Germinal center (tissue), 1 donor: ENCODE measurements at places on chromosomes 13 and 19.

DNA sequence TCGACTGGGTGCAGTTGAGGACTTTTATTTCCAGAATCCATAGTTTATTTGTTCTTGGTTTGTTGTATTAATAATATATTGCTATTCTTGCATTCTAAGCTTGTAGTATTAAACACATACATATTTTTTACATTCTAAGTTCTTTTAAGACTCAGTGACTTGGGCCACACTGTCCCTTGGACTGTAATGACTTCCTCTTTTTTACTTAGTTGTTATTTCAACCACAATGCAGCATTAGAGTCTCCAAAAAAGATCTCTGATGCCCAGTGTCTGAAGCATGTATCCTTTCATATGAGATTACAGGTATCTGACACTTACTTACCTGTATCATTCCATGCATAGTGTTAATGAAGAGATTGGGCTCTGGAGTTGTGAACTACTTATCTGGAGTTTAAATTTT lies 864.9 kb upstream of the PCDH20 start:
- DNase-seq: no peak

DNA sequence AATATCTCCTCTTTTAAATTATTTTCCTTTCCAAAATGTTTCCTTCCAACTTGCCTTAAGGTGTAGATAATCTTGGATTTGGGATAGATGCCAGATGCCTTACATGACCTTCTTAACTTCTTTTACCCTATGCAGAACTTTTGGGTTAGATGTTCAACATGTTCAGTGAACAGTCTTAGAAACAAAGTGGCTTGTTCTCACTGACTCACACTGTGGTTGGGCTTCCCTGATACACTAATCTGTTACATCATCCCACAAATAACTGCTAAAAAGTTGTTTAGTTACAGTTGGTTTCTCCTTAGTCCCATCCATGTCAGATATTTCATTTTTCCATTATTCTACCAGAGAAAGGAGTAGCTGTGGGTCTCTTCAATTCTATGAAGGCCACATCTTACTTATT lies 2638.2 kb downstream of the PCDH9 start:
- DNase-seq: no peak

DNA sequence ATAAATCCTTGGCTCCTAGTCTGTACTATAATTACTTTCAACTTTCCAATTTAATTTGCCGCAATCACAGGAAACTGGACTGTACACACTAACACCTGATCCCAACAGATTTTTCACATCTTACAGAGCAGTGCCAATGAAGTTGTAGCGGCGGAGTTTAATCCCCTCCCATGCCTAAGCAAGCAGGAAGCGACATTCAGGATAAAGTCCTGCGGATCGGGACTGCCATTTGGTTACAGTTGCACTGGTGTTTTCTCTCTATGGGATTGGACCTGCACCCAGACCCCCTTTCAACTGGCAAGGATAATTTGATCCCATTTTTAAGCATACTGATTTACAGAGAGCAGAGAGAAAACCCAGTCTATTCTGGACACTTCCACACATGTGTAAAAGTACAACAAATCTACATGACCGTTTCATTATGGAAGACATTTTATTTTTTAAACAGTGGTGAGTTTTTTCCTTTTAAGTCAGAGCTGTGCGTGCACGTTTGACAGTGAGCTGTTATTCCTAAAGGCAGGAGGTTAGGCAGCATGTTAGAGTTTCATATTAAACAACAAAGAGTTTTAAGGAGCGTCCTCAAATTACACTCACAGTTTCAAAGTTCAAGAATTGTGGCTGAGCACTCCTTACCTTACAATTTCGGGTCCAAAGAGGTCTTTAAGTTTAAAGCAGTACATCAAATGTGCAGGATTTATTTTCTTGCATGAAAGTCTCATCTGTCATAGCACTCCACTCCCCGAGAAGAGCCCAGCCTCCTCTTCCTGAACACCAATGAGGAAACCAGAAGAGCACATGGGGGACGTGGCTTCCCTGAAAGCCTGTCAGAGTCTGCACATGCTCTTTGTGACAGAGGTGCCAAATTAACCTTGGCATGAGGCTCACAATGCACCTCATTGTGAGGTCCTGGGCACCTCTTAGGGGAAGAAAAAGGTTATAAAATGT lies 141.6 kb upstream of the RFC3 start:
- DNase-seq: no peak

DNA sequence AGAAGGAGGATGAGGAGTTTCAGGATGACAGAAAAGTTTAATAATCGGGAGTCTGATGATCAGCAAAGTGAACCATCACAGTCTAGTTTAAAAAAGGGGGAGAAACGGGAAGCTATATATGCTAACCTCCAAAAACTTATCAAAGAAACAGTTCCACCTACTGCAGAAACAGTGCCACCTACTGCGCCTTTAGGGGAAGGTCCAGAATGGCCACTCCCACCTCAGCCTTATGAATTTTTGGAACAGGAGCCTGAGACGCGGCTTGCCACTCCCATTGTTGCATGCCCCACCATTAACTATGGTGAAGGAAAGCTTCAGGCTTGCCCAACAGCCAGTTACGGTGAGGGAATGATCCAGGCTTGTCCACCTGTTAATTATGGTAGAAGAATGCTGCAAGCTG lies 929.0 kb downstream of the SLITRK6 start:
- no peak for DNase-seq

DNA sequence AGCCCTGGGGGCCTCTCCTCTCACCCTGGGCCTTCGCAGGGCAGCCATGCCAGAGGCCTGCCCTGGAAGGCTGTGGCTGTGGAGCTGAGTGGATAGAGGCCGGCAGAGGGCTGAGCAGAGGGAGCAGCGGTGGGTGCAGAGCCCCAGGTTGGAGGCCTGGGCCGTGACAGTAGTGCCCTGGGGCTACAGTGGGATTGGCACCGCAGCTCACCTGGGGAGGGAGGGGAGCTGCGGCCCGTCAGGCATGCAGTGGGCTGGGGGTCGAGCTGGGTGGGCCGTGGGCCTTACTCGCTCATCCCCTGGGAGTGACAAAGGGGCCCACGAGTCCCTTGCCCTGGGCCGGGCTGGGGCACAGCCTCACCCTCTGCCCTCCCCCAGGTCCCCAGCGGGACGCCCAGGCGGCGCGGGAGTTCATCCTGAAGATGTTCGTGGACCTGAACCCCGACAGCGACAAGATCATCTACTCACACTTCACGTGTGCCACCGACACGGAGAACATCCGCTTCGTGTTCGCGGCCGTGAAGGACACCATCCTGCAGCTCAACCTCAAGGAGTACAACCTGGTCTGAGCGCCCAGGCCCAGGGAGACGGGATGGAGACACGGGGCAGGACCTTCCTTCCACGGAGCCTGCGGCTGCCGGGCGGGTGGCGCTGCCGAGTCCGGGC lies 15.1 kb upstream of the GNA15 start:
- no peak for DNase-seq

GRCh38 chr13:30235216-30235615 lies 72.1 kb downstream of the KATNAL1 start:
- no peak for DNase-seq

DNA sequence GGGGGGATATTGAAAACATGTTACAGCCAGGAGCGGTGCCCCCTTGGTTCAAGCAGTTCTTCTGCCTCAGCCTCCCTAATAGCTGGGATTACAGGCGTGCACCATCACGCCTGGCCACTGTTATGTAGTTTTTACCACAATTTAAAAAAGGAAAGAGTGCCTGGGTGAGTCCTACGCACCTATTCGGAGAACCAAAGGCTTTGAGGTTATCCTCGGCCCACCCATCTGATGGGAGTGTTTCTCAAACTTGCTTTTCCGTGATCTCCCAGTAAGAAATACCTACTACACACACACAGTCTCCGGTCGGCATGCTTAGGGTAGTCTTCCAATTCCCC lies 4.2 kb upstream of the GP6 start:
- DNase-seq: no peak

- no peak for DNase-seq
Observed at GRCh38 chr19:17965370-17966128, 1.4 kb upstream of the KCNN1 start.

DNA sequence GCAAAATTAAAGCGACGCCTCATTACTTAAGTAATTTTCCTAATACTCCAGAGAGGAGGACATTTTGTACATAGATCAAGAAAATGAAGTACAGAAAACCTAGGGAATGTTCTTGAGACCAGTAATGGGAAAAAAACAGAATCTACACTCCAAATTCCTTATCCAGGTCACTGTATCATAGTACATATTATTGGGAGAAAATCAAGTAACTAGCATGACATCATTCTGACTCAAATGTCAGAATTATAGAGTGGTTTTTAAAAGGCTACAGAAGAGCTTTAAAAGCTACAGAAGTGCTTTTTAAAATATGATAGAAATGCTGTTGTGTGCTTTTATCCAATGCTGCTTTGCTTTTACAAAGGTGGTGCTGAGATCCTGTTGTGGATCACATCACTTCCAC lies 86.3 kb upstream of the SLC15A1 start:
- DNase-seq: no peak

GRCh38 chr13:101919541-101920181 lies 467.2 kb downstream of the ITGBL1 start:
- DNase-seq: no peak

GRCh38 chr13:46071590-46072249 lies 19.2 kb upstream of the ZC3H13 start:
- peak; percentile 31 for DNase-seq

- no peak for DNase-seq
Observed at GRCh38 chr13:55761986-55762385, 1378.7 kb upstream of the PRR20A start.

- DNase-seq: no peak
Observed at GRCh38 chr13:99809496-99809895, 162.1 kb downstream of the ZIC5 start.

DNA sequence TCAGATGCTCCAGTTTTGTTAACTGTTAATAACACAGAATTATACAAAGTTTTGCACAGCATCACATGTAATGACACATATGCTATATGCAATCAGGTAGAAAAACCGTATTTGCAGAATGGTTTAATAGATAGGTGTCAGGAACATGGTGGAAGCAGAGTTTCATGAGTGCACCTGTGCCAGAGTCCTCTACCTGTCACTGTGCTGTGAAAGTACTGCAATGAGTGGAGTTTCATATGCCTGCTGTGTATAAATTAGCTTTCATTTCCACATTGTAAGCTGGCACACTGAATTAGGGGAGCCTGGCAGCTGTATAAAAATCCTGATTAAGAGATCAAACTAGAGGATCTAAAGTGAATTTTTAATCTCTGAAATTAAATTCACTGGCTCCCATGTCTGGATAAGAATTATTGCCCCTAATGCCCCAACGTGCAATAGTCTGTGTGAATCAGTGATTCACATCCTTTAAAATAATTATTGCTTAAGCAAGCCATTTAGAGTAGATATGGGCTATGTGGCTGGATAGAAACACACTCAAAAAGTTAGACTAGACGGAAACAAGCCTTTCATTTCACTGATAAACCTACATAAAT lies 8.5 kb upstream of the EEF1AKMT1 start:
- no peak for DNase-seq

- DNase-seq: no peak
Observed at GRCh38 chr13:32026623-32027022, 5.0 kb upstream of the FRY start.

DNA sequence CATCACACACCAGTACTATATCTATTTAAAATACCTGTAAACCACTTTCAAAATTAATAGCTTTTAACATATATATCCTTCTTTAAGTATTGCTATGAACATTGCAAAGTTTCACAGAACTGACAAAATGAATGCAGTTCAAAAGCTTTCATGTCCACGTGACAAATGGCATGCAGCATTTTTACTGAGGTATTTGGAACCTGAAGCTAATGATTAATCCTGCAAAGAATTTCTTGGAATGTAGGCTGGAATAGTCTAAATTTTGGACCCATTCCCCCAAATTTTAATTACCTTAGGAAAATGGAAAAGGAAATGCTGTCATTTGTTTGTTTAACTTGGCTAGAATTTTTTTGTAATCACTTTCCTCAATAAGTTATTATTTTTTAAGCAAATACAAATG lies 423.8 kb upstream of the GPC6 start:
- DNase-seq: no peak

DNA sequence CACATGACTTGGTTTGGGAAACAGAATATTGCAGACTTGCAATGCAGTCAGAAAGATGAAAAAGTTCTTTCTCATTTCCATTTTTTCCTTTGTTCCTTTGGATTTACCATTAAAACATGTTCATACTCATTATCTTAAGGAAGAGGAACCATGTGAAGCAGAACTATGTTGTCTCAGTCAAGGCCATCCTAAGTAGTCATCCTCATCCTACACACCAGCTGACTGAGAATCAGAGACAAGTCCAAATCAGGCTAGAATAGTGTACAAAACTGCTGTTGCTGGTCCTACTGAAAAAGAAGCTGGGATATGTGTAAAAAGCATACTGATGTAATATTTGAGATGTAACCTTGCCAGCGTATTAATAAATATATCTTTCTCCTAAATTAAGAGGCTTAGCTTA lies 433.4 kb downstream of the SLITRK5 start:
- DNase-seq: no peak

DNA sequence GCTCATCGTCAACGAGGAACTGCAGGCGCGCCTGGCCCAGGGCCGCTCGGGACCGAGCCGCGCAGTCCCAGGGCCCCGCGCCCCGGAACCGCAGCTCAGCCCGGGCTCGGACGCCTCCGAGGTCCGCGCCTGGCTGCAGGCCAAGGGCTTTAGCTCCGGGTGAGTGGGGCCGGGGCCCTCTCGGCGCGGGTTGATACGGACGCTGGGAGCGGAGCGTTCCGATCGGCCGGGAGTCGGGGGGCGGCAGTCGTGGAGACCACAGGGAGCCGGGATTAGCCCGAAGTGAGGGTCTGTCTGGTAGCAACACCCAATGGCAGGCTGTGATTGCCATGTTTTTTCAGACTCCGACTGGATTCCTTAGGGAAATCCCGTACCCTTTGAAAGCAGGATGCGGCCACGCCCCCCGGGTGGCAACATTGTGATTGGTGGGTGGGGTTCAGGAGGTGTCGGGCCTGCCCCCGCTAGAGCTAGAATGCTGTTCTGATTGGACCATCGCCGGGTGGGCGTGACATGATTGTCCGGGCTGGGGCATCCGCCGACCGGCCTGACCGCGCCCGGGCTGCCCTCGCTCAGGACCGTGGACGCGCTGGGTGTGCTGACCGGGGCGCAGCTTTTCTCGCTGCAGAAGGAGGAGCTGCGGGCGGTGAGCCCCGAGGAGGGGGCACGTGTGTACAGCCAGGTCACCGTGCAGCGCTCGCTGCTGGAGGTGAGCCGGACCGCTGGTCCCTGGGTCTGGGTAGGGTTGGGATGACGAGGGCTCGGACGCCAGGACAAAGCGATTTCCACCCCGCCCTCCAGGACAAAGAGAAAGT lies 11.3 kb downstream of the EPS8L1 start:
- peak; percentile 84 for DNase-seq

DNA sequence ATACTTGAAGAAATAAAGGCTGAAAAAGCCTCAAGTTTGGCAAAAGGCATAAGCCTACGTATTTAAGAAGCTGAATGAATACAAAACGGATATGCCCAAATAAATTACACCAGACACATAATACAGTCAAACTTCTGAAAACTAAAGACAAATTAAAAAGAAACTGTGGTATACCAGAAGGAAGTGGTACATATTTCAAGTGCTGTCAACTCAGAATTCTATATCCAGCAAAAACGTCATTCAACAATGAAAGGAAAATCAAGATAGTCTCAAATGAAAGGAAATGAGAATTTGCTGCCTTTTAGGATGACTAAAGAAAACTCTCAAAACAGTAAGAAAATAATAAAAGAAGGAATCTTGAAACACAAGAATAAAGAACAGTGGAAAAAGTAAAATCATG lies 69.5 kb downstream of the POLR1D start:
- DNase-seq: no peak
